ENCODE measurements at places on chromosomes 2 and 18.

GRCh38 chr2:191500566-191500883 is 177.4 kb upstream of the NABP1 start:
- no peak for DNase-seq

- no peak for DNase-seq
Observed at GRCh38 chr2:106020032-106020431, 174.1 kb downstream of the UXS1 start.

GRCh38 chr2:36633470-36634092 is 35.6 kb upstream of the FEZ2 start:
- no peak for DNase-seq

DNA sequence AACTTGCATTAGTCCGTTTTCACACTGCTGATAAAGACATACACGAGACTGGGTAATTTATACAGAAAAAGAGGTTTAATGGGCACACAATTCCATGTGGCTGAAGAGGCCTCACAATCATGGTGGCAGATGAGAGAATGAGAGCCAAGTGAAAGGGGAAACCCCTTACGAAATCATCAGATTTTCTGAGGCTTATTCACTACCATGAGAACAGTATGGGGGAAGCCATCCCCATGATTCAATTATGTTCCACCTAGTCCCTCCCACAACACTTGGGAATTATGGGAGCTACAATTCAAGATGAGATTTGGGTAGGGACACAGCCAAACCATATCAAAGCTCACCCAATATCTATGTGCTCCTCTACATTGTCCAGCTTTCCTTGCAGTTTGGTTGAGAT is 16.0 kb upstream of the SERPINE2 start:
- DNase-seq = no peak

- no peak for DNase-seq
Observed at GRCh38 chr2:173667415-173667814, 297.8 kb downstream of the SP3 start.

DNA sequence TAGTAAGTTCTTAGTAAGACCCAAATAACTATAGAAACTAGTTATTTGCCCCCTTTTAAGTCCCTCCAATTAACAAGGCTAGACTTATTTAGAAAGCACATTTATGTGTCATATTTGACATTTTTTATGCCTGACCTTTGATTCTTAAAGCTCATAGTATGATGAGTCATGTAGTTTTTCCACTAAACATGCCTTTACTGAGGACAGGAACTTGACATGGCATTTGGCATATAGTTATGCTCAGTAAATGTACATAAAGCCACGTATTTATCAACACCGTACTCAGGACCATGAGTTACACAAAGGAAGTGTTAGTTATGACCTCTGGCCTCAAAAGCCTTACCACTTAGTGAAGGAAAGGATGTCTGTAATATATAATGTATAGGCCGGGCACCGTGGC is 78.9 kb downstream of the GNAL start:
- DNase-seq = no peak

GRCh38 chr2:215968499-215968898 is 44.9 kb downstream of the MREG start:
- DNase-seq = no peak

DNA sequence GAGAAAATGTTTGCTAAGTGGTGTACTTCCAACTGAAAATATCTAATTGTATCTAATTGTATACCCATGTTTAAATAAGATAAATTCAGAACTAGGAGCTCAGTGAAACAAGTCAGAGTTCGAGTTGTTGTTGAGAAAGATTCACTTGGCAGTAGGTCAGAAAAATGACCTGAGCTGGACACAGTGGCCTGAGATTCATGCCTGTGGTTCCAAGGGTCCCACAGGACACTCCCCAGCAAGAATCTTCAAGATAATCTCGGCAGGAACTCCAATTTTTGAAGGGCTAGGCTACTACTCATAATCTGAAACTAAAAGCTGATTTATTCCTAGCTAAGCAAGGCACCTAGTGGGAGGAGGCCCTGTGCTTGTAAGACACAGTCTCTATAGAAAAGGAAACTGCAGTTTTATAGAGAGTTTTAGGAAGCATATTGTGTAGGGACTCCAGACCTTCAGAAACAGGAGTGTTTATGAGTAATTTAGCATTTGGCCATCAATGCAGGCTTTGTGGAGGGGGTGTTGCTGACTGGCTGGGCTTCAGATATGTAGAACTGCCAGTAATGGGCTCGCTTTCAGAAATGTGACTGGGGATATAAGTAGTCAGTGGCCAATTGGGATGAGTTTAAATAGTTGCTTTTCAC is 43.2 kb downstream of the SP140 start:
- no peak for DNase-seq

DNA sequence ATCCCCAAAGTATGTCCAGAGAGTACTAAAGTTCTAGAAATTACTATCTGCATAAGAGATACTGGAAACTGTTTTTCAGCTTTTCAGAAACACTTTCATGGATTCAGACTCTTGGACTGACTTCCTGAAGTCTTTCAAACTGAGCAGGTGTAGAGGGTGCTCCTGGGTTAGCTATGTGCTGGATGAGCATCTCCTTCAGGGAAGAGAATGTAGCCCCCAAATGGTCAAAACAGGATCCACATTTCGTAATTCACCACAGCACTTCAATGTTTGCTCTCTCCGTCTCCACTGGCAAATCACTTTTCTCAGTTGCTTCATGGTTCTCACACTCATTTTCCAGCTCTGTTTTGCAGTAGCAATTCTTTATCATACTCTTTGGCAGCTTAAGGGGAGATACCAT is 23.2 kb upstream of the SATB2 start:
- DNase-seq = no peak

GRCh38 chr2:192139813-192140212 is 54.9 kb downstream of the TMEFF2 start:
- no peak for DNase-seq

GRCh38 chr18:56374007-56374655 is 264.3 kb downstream of the TXNL1 start:
- no peak for DNase-seq

DNA sequence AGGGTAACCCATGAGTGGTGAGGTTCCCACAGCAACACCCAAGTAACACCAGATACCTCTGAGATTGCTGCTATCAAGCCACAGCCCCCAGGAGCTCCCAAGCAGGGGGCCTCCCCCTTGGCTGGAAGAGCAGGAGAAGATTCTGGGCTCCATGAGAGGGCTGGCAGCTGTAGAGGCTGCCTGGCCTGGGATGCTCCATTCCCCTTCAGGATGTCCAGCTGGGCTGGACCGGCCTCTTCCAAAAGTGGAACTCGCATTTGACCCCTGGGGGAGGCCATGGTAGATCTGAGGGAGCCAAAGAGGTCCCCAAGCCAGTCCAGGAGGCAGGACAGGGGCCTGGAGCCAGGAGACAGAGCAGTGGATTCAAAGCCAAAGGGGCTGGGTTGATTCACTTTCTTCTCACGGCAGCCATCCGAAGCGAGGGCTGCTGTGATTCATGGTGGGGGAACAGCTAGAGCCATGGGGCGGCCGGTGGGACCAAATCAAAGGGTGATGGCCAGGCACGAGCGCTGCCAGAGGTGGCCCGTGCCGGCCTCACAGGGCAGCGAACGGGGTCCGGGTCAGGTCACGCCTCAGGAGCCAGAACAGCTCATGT is 95.3 kb upstream of the ID2 start:
- no peak for DNase-seq

DNA sequence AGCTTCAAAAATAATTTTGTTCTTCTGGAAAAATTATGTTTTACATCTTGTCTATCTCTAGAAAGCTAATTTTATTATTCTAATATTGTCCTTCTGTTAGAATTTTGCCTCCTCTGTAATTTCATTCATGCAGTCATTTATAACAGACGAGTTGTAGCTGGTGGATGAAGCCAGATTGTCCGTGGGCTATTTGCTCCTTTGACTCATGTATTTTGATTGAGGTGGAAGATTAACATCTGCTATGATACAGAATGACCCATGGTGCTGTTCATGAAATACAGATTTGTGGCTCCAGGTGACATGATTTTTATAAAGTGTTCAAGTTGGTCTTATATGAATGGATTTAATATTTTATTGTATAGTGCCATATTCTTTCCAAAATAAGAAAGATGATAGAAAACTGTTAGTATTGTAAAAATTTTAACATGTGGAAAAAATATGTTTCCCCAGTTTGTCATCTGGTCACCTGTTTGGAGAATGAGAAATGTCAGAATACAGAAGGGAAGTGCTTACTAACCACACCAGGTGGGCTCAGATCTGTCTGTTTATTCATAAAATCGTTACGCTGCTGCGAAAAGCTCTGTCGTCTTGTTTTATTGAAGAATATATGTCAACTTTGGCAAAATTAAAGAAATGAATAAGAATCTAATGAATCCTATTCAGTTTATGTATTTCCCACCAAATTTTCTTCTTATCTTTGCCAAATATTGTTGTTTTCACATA is 20.4 kb upstream of the L3MBTL4 start:
- no peak for DNase-seq

GRCh38 chr2:162919111-162919510 is 80.5 kb upstream of the KCNH7 start:
- DNase-seq = no peak

DNA sequence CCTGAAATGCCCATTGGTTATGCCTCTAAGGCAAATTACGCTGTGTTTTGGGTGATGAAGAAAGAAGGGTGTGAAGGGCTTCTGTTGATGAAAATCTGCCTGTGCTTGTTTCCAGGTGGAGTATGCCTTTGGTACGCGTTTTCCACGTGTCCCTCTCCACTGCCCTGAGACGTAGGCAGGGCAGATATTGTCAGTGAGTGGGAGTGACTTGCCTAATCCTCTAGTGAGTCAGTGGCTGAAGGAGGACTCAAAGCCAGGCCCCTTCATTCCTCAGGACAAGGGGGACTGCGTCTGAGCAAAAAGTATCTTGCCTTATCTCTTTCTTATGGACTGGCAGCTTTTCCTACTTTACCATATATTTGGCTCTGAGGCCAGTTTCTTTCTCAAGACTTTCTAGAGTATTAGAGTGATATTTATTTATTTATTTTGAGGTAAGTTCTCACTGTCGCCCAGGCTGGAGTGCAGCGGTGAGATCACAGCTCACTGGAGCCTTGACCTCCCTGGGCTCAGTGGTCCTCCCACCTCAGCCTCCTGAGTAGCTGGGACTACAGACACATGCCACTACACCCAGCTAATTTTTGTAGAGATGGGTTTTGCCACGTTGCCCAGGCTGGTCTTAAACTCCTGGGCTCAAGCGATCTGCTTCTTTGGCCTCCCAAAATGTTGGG is 10.2 kb downstream of the RALB start:
- DNase-seq = no peak

- no peak for DNase-seq
Observed at GRCh38 chr2:233358947-233359346, 4.7 kb downstream of the DGKD start.

DNA sequence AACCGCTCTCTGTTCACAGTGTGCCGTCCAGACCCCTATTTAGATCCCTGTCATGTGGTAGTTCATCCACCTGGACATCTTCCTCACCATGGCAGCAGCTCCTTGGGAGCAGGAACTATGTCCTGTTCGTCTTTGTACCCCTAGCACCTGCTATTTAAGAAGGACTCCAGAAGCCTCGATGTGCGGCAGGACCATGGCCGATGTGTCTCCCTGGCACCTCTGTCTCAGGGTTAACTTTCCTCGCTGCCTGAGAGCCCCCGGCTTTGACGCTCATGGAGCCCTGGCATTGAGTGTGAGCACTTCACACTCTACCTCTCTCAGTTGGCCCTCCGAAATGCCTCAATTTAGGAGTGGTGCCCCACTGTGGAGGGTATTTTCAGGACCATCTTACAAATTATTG is 152.0 kb downstream of the FAM210A start:
- no peak for DNase-seq

- no peak for DNase-seq
Observed at GRCh38 chr2:20257411-20257810, 32.5 kb upstream of the SDC1 start.

DNA sequence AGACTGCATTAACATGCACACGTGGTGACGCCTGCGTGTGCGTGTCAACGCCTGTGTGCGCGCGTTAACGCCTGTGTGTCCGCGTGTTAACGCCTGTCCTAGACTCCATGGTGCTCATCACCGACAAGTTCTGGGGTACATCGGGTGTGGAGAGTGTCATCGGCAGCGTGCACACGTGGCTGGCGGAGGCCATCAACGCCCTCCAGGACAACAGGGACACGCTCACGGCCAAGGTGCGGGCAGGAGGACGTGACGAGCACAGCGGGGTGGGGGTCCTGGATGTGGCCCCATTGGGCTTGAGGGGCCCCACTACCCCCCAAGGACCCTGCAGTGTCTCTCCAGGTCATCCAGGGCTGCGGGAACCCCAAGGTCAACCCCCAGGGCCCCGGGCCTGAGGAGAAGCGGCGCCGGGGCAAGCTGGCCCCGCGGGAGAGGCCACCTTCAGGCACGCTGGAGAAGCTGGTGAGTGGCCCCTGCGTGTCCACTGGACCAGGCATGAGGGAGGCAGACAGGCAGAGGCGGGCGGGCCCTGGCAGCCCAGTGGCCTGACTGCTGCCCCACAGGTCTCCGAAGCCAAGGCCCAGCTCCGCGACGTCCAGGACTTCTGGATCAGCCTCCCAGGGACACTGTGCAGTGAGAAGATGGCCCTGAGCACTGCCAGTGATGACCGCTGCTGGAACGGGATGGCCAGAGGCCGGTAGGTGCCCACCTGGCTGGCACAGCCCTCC is 29.2 kb downstream of the GPC1 start:
- peak; percentile 5 for DNase-seq

DNA sequence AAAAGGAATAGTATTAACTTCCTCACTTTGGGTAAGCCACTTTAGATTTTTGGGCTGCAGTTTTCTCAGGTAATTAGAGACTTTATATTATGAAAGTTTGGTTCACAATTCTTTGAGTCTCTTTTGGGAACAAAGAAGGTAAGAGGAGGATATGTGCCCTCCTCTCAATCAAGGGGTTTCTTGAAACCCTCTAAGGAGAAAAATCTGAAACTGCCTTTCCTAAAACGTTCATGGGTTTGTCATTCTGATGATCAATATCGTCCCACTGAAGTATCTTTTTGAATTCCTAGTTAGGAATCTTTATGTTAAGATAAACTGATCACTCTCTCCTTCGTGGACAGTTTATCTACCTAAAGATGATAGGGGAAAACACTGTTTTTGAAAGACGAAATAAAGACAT is 42.4 kb upstream of the AKAIN1 start:
- no peak for DNase-seq

DNA sequence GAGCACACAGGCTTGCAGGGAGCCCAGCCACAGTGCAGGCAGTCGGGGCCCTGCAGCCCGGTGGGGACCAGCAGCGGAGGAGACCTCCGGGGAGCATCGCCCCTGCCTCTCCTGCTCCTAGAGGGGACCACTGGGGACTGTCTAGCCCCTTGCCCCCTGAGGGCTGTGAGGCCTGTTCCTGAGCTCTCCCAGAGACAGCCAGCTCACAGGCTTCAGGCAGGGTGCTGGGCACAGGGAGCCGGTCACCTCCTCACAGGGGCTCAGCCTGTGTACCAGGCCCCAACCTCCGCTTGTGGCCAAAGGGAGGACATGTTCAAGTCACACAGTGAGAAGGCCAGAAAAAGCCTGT is 3.5 kb upstream of the NMUR1 start:
- DNase-seq = no peak

- no peak for DNase-seq
Observed at GRCh38 chr18:76499637-76500340, 4.7 kb upstream of the ZNF516 start.

Measured in activated CD4-positive, alpha-beta T cell treated with anti-CD3 and anti-CD28 coated beads for 1 hour (primary cell).